ENCODE measurements at places on chromosomes 6 and 20. TPM values are rescaled to one million over a fixed set of nuclear protein-coding genes. Genes with fewer than 3 reads are reported as not detected.

TMEM151B gene
- total RNA-seq: not detected

DNA sequence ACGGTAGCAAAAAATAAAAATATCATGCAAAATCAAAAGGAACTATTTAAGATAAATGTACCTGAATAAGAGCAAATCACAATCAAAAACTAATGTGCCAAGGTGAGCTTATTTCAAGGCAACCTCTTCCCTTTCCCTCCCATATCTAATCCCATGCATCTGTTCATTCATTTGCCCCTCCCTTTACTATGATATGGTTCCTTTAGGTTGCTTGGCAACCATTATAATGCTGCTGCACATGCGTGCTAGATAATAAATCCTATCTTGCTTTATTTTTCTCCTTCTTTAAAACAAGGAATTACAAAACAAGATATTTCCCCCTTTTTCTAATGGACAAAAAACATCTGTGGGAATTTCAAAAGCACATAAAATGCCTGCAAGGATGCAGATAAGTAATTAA is 318.2 kb upstream of the POU3F2 start:
- H3K27me3 ChIP-seq: no peaks in the 10 kb centered on the region
- no peaks in the 10 kb centered on the region for H3K36me3 ChIP-seq
- H3K4me1 ChIP-seq: no peaks in the 10 kb centered on the region
- no peak overlapping the region for H3K4me3 ChIP-seq
- no peak overlapping the region for H3K27ac ChIP-seq

DNA sequence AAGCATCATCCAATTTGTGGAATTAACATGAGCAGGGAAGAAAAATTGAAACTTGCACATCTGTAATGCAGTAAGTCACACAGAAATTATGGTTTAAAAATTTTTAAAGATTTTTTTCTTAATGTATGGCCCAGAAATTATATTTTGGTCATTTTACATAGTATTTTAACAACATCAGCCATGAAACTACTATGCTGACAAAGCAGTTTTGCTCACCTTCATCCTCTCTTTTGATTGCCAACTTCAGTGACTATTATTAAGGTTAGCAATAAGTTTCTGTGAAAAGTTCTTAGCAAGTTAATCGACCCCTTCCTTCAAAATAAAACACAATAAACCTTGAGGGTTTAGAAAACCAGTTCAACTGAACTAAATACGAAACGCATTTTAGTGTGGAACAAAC is 1347.0 kb downstream of the EPHA7 start:
- no peak for DNase-seq
- H3K4me1 ChIP-seq: no peaks in the 10 kb centered on the region
- H3K4me3 ChIP-seq: no peak overlapping the region
- no peaks in the 10 kb centered on the region for H3K27me3 ChIP-seq

DNA sequence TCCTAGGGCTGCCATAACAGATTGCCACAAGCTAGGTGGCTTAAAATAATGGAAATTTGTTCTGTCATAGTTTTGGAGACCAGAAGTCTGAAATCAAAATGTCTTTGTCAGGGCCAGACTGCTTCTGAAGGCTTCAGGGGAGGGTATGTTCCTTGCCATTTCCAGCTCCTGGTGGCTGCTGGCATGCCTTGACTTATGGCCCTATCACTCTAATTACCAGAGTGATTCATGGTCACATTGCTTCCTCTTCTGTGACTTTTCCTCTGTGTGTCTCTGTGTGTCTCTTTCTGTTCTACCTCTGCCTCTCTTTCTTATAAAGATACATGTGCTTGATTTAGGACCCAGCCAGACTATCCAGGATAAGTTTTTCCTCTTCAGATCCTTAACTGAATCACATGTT is 635.2 kb upstream of the IMPG1 start:
- H3K27ac ChIP-seq: no peak overlapping the region
- no peaks in the 10 kb centered on the region for H3K36me3 ChIP-seq
- DNase-seq: no peak
- no peaks in the 10 kb centered on the region for H3K4me1 ChIP-seq
- H3K4me3 ChIP-seq: no peak overlapping the region
- no peaks in the 10 kb centered on the region for H3K27me3 ChIP-seq

DNA sequence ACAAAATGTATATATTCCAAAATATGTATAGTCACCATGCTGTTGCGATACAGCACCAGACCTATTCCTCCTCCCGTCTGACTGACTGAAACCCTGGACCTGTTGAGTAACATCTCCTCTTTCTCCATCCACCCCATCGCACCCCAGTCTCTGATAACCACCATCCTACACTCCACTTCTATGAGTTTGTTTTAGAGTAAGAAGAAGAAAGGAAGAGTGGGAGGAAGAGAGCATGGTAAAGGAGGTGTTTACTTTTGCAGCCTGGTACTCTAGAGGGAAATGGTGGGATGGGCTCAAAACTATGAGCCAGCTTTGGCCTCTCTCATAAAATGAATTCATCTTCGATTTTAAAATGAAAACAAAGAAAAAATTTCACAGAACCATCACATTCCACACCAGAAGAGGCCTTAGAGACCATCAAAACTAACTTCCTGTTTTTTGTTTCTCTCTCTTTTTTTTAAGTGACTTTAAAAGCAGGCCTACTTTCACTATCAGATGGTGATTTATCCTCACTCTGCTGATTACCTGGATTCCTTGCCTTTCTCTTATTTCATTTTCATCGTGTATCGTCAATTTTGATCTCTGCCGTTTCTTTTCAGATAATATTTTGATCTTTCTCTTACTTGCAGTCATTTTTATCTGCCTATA is 16.8 kb upstream of the FUCA2 start:
- no peak overlapping the region for H3K27ac ChIP-seq
- DNase-seq: no peak
- H3K27me3 ChIP-seq: no peaks in the 10 kb centered on the region
- H3K4me1 ChIP-seq: no peaks in the 10 kb centered on the region
- H3K4me3 ChIP-seq: no peak overlapping the region

SRPK1 gene
- 34.9 TPM for total RNA-seq

DNA sequence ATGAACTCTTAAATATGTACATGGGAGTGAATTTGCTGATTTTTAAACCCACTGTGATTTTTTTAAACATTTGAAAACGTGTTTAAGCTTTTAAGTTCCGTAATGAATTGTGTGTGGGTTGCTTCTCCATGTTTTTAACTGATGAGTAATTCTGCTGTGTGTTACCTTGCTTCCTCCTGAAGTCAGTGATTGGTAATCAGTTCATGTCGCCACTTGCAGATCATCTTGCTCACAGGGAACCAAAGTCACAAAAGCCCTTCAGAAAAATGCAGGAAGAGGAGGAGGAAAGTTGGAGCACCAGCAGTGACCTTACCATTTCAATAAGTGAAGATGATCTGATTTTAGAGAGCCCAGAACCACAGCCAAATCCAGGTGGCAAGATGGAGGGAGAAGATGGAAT is 36.7 kb downstream of the KIZ start:
- no peak for DNase-seq
- no peak overlapping the region for H3K27ac ChIP-seq
- no peaks in the 10 kb centered on the region for H3K27me3 ChIP-seq
- no peaks in the 10 kb centered on the region for H3K4me1 ChIP-seq
- H3K4me3 ChIP-seq: no peak overlapping the region

DNA sequence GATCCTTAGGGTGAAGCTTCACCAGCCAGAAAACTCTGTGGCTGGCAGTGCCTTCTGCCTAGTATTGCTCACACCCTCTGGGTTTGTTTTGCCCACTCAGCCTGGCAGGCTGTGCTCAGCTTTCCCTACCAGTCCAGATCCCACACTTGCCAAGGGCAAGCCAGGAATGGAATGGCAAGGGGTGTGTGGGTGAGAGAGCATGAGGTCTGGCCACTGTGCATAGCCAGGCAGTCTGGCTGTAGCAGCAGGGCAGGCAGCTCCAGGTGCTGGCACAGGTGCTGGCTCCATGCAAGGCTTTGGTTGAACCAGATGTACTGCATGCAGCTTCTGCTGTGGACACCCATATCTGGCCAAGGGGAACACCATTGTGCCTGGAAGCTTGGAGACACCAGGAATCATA is 1720.3 kb downstream of the HACE1 start:
- no peaks in the 10 kb centered on the region for H3K27me3 ChIP-seq
- H3K36me3 ChIP-seq: no peaks in the 10 kb centered on the region
- no peak for DNase-seq
- no peak overlapping the region for H3K27ac ChIP-seq
- H3K4me1 ChIP-seq: no peaks in the 10 kb centered on the region

- DNase-seq: no peak
- peaks cover 14% of the 10 kb centered on the region for H3K27me3 ChIP-seq
- H3K36me3 ChIP-seq: no peaks in the 10 kb centered on the region
- no peak within 1 kb of the TSS for H3K27ac ChIP-seq
- H3K4me1 ChIP-seq: peaks cover 5% of the 10 kb centered on the region
- peak within 1 kb of the TSS; percentile 26 for H3K4me3 ChIP-seq
Observed at GRCh38 chr6:116461331-116461931, at the start of gene CALHM6. Gene CALHM6 (plus strand): TSS chr6:116461375. CDS start chr6:116461930, 555 bp downstream.

DNA sequence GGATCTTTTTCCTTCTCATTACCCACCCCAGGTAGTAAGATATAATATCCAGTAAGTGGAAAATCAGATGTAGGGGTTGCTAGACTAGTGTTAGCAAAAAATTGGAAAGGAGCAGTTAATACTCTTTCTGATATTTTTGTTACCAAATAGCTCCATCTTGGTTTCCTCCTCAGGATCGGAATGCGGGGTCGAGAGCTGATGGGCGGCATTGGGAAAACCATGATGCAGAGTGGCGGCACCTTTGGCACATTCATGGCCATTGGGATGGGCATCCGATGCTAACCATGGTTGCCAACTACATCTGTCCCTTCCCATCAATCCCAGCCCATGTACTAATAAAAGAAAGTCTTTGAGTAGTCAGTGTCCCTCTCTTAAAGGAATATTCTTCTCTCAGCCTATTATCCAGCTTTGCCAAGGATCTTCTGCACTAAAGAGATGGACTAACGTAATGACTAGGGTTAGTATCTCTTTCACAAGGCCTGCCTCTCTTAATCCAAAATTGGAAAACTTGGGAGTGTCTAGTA is 1.5 kb downstream of the ROMO1 start:
- DNase-seq: no peak
- H3K36me3 ChIP-seq: no peaks in the 10 kb centered on the region
- H3K27me3 ChIP-seq: no peaks in the 10 kb centered on the region
- no peak overlapping the region for H3K4me3 ChIP-seq
- peak overlapping the region; percentile 92 for H3K27ac ChIP-seq

GRCh38 chr6:22848121-22848520 is 278.8 kb downstream of the HDGFL1 start:
- DNase-seq: no peak
- H3K4me3 ChIP-seq: no peak overlapping the region
- no peak overlapping the region for H3K27ac ChIP-seq
- no peaks in the 10 kb centered on the region for H3K36me3 ChIP-seq

GRCh38 chr6:152117156-152118133 is 310.0 kb downstream of the ESR1 start:
- DNase-seq: no peak
- no peaks in the 10 kb centered on the region for H3K4me1 ChIP-seq
- no peak overlapping the region for H3K4me3 ChIP-seq
- H3K27me3 ChIP-seq: no peaks in the 10 kb centered on the region

DNA sequence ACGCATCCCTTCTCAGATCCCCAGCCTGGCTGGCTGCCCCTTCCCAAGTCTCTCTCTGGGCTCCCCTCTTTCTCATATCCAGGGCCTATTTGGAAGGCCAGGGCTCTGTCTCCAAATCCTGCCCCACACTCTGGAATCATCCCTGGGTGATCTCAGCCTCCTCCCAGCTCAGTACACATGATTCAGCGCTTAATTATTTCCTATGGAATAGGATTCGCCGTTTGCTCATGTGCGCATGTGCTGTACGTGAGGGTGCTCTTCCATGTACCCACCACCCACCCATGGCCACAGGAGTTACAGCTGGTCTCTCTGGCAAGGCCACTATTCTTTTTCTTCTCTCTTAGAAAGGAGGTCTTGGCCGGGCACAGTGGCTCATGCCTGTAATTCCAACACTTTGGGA is 81.7 kb upstream of the FOXP4 start:
- H3K4me3 ChIP-seq: no peak overlapping the region
- no peaks in the 10 kb centered on the region for H3K27me3 ChIP-seq
- no peak overlapping the region for H3K27ac ChIP-seq
- no peaks in the 10 kb centered on the region for H3K36me3 ChIP-seq
- DNase-seq: no peak
- H3K4me1 ChIP-seq: no peaks in the 10 kb centered on the region

- no peak overlapping the region for H3K4me3 ChIP-seq
- no peak overlapping the region for H3K27ac ChIP-seq
- H3K27me3 ChIP-seq: no peaks in the 10 kb centered on the region
- H3K36me3 ChIP-seq: no peaks in the 10 kb centered on the region
- DNase-seq: peak; percentile 2
Observed at GRCh38 chr6:46849361-46849690, 56.1 kb downstream of the MEP1A start.

GRCh38 chr20:63402181-63402859 is 41.2 kb upstream of the CHRNA4 start:
- H3K36me3 ChIP-seq: no peaks in the 10 kb centered on the region
- peaks cover 91% of the 10 kb centered on the region for H3K27me3 ChIP-seq
- DNase-seq: no peak
- no peak overlapping the region for H3K27ac ChIP-seq
- no peaks in the 10 kb centered on the region for H3K4me1 ChIP-seq

FKBP5 gene
- total RNA-seq: 139 TPM

BPI gene
- total RNA-seq: 0.47 TPM

DNA sequence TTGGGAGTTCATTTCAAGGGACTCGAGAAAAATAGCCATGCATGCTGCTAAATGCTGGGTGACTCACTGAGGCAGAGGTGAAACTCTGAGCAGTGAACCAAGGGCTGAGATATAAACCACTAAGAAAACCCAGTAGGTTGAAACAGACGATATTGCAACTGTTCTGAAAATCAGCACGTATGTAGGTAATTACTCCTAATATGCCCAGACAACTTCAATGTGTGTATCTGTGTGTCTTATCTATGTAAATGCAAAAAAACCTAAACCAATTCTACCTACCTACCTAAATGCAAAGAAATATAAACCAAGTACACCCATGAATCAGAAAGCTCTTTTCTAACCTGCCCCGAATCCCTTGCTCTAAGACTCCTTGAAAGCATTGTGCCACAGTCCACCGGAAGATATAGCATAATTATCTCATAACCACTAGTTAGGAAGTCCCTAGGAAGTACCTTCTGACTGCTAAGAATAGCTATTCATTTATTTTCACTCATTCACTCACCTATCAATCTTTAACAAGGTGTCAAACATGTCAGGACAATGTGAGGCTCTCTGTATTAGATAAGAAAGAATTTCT is 458.7 kb upstream of the RUNX2 start:
- H3K36me3 ChIP-seq: no peaks in the 10 kb centered on the region
- no peaks in the 10 kb centered on the region for H3K27me3 ChIP-seq
- no peaks in the 10 kb centered on the region for H3K4me1 ChIP-seq

TCF21 gene
- total RNA-seq: 41.6 TPM

GRCh38 chr6:125357515-125358256 is 55.9 kb upstream of the HDDC2 start:
- no peak overlapping the region for H3K4me3 ChIP-seq
- H3K27ac ChIP-seq: no peak overlapping the region
- peaks cover under 1% of the 10 kb centered on the region for H3K4me1 ChIP-seq
- peak; percentile 30 for DNase-seq
- no peaks in the 10 kb centered on the region for H3K36me3 ChIP-seq
- H3K27me3 ChIP-seq: peaks cover 7% of the 10 kb centered on the region
